ENCODE measurements at places on chromosomes 16 and 17.

DNA sequence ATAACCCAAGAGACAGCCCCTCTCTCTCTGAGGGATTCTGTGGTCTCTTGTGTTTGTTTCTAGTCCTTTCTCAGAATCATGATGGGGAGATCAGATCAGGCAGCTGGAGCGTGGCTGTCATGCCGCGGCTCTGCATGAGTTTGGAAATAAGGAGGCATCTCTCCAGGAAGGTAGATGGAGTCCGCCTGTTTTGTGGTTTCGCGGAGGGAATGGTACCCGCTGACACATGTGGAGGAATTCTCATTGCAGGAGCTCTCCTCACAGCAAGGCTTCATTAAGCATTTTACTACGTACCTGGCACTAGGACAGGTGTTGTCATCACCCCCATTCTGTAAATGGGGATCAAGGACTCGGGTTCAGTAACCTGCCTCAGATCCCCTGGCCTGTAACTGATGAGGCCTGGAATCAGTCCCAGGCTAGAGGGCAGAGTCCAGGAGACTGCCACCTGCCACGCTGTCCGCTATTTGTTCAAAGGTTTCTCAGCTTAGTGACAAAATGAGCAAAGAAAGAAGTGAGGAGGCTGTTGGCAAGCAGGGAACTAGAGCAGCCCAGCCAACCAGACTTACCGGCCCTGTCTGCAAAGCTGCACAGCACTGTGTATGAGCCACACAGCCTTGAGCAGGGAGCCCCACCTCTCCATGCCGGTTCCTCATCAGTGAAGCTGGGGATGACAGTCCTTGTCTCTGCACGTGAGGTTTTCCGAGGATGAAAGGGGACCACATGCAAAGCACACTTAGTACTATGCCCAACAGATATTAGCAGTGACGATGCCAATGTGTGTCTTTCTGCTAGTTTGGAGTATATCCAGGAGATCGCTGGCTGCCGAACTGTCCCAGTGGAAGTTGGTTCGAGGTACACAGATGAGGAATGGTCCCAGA, 11.0 kb downstream of the KDM8 start:
- DNase-seq: peak; percentile 31

- DNase-seq: no peak
Observed at GRCh38 chr16:19810817-19811731, 73.6 kb downstream of the GPRC5B start.

DNA sequence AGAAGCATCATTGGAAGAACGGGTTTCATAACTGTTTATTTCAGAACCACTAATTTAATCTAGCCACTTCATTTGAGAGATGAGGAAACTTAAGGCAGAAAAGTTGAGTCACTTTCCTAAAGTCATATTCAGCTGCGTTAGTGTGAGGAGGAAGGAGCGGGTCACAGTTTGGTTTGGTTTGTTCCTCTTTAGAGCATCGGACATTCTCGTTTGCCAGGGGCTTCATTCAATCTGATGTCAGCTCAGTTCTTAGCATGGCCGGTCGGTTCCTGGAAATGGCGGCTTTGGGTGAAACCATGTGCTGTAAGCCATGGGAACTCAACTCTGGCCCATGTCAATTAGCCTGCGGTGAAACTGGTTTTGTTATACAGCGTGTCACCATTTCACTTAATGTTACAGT, 186.5 kb downstream of the LGALS9B start:
- DNase-seq: no peak

- DNase-seq: no peak
Observed at GRCh38 chr17:72297326-72298115, 176.7 kb downstream of the SOX9 start.

- no peak for DNase-seq
Observed at GRCh38 chr16:18048853-18049546, 287.5 kb downstream of the NPIPA8 start.

GRCh38 chr16:79269211-79269863, 331.2 kb downstream of the MAF start:
- DNase-seq: no peak

DNA sequence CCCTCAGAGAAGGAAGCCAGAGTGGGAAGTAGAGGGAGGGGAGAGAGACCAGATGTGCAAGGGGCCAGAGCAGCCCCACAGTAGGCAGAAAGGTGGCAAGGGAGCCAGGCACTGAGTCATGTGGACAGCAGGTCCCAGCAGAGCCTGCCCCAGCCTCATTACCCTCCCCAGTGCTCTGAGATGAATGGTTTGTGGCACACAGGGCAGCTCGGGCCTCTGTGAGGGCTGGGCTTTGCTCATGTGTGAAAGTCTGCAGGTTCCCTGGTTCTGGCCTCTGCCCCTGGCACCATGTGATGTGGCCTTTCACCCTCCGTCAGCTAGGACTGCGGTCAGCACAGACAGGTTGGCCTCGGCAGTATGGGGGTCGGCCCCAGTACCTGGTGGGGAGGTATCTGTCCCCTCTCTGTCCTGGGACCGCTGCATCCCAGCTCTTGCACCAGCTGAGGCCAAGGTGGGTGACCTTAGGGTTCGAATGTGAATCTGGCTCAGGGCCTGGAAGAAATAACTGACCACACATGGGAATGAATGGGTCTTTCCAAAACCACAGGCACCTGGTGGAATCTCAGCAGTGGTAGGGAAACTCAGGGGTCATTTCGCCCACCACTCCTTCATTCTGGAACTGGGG, 8.9 kb downstream of the LRRC75A start:
- DNase-seq: no peak

DNA sequence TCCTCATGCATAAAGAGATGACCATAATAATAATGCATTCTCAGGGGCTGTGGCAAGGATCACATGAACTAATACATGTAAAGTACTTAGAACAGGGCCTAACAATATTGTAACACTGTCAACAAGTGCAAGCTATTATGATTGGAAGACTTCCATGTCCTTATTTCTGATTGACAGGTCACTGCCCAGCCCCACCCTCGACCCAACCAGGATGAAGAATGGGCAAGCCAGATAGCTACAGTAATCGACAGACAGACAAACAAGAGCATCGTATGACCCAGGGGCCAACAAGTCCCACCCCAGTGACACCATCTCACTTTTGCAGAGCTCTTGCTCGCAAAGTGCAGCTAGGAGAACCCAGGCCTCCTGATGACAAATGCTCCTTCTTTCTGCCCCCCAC, 14.6 kb upstream of the MMP2 start:
- DNase-seq: no peak

DNA sequence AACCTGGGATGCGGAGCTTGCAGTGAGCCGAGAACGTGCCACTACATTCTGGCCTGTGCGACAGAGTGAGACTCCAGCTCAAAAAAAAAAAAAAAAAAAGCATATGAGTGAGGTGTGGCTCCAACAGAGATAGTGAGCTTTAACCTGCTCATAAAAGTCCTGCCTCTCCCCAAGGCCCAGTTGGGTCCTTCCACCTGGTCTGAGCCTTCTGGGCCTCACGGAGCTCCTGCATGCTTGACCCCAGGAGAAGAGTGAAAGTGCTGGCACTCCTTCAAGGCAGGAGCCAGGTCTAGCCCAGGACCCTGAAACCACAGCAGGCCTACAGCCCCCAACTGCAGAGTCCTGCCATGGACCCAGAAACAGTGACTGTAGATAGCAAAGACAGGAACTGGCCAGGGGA, 17.7 kb downstream of the HSD11B2 start:
- no peak for DNase-seq

DNA sequence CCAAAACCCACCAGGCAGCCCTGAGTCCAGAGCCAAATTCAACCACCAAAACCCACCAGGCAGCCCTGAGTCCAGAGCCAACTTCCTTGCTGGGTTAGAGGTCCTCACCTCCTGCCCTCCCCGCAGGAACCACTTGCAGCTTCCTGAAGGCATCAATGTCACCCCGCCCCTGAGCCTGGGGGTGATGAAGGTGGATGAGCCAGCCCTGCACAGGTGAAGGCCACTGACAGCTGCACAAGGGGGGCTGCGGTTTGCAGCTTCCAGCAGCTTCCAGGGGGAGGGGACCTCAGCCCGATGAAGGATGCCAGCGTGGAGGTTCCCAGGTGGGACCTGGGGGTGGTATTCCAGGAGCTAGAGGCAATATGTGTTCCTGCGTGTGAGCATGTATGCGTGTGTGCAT, 7.6 kb upstream of the CSNK1D start:
- no peak for DNase-seq

DNA sequence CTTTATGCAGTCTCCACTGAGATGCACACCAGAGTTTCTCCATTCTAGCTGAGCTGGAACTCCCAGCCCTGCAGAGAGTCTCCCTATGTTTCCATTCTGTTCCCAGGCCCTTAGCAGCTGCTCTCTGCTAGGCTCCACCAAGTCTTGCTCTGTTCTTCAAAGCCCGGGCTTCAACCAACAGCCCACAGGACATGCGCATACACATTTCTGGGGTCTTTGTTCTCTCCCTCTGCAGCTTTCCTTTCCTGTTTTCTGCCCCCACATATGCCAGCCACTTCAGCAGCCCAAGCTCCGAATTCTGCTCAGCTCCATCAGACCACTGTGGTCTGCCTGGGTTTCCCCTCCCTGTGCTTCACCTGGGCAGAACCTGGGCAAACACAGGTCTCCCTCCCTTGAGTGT, 205.9 kb downstream of the CBLN1 start:
- no peak for DNase-seq

- DNase-seq: no peak
Observed at GRCh38 chr16:674968-675883, at the start of gene RHBDL1. RHBDL1 (plus strand) TSS chr16:675671; CDS start chr16:675791, 120 bp downstream.

GRCh38 chr16:23222929-23223328, 40.4 kb downstream of the SCNN1G start:
- DNase-seq: no peak

DNA sequence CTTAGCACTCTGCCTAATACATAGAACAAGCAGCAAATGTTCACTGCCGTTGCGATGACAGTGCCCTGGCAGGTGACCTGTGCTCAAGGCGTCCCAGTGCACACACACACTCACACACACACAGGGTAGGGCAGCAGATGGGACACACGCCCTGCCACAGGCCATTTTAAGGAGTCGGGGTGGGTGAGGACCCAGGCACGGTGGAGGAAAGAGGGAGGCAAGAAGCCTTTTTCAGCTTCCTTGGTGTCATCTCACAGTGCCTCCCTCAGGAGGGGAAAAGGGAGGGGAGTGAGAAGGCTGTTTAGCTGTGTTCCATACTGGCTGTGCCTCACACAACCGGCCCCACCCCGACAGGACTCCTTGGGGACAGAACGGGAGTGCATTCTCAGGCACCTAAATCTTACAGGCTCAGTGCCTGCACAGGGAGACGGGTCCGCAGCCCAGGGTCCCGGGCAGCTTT, 1.5 kb downstream of the PITPNM3 start:
- no peak for DNase-seq

GRCh38 chr16:85491058-85491771, 121.9 kb upstream of the GSE1 start:
- DNase-seq: no peak

- DNase-seq: no peak
Observed at GRCh38 chr16:466651-467050, 41.2 kb downstream of the RAB11FIP3 start.

DNA sequence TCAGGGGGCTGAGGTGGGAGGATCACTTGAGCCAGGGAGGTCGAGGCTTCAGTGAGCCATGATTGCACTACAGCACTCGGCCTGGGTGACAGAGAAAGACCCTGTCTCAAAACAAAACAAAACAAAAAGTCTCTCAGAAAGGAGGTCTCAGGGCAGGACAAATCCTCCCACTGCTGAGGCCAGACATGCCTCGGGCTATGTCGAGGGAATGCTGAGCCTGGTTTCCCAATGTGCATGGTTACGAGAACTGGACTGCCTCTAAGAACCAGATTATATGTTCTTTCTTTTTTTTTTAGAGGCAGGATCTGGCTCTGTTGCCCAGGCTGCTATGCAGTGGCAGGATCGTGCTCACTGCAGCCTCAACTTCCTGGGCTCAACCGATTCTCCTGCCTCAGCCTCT, 27.6 kb downstream of the TRAP1 start:
- no peak for DNase-seq

- DNase-seq: no peak
Observed at GRCh38 chr17:69898601-69899000, 176.4 kb upstream of the KCNJ16 start.

DNA sequence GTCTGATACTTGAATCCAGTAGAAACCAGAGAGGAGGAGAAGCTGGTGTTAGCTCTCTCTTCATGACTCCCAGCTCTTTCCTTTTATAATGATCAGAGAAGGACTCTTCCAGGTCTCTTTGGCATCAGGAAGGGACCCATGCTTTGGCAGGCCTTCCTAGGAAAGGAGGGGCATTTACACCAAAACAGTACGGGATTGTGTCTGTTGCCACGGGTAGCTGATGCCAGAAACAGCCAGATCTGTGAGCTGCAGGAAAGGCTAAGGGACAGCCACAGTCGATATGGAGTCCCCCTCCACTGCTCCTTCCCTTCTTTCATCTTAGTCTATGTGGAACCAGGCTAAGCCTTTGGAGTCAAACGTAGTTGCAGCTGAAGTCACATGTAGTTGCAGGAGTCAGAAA, 9.3 kb downstream of the CEP295NL start:
- no peak for DNase-seq

GRCh38 chr17:43901861-43902589, 5.3 kb downstream of the MPP2 start:
- no peak for DNase-seq

- DNase-seq: no peak
Observed at GRCh38 chr16:69109486-69110270, 4.2 kb downstream of the HAS3 start.

- DNase-seq: no peak
Observed at GRCh38 chr16:25124503-25124902, 13.0 kb downstream of the LCMT1 start.

DNA sequence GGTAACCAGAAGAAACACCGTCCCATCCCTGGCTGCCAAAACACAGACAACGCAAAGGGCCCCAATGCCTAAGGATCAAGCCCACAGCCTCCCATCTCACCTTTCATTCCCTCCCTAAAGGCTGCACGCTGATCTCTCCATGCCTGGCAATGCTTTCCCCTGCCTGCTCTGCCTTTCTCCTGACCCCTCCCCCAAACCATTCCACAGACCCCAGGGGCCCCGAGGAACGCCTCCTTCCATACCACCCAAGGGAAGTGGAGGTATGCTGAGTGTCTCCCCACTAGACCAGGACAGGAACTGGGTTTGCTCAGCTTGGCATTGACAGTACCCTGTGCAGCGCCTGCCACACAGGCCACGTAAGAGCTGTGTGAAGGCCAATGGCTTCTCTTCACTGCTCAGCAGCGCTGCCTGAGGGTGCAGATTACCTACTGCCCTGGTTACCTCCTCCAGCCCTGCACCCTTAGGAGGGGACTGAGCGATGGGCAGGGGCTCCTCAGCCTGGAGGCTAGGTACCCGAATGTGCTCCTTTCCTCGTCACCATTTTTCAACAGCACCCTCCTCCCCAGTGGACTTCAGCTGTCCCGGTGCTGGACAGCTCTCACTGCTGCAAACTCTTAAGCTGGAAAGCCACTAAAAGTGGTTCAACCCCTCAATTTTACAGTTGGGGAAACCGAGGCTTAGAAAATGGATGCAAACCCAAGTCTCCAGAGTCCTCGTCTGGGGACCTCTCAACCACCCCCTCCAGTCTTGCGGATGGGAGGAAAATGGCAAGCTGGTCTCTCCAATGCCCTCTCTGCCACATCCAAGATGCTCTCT, 45.0 kb downstream of the SRCIN1 start:
- no peak for DNase-seq
